ENCODE measurements at places on chromosomes 4 and X. TPM values are rescaled to one million over a fixed set of nuclear protein-coding genes. Genes with fewer than 3 reads are reported as not detected.

AVPR2 gene
- total RNA-seq = not detected

RHOXF2B gene
- not detected for total RNA-seq

ALAS2 gene
- total RNA-seq = not detected

PABPC1L2A gene
- total RNA-seq = not detected

SYTL5 gene
- total RNA-seq = 2.2 TPM

GABRA4 gene
- total RNA-seq = not detected

MAGEB10 gene
- not detected for total RNA-seq

NPNT gene
- total RNA-seq = not detected

DRD5 gene
- total RNA-seq = not detected

FGF5 gene
- 21.3 TPM for total RNA-seq

AIFM1 gene
- 12.1 TPM for total RNA-seq

ADGRL3 gene
- total RNA-seq = 0.56 TPM

TCEANC gene
- 2.7 TPM for total RNA-seq

PDGFC gene
- 76.7 TPM for total RNA-seq

LAS1L gene
- total RNA-seq = 16.6 TPM

C4orf51 gene
- not detected for total RNA-seq
